ENCODE measurements at places on chromosomes 11 and 22.
A peak's percentile ranks its signal among the peaks of the same experiment; 100 is the strongest.

- DNase-seq = no peak
Measured at GRCh38 chr22:39408173-39408572, 8.6 kb downstream of the TAB1 start.

GRCh38 chr11:693415-693831, 1.6 kb downstream of the DEAF1 start:
- DNase-seq = no peak

DNA sequence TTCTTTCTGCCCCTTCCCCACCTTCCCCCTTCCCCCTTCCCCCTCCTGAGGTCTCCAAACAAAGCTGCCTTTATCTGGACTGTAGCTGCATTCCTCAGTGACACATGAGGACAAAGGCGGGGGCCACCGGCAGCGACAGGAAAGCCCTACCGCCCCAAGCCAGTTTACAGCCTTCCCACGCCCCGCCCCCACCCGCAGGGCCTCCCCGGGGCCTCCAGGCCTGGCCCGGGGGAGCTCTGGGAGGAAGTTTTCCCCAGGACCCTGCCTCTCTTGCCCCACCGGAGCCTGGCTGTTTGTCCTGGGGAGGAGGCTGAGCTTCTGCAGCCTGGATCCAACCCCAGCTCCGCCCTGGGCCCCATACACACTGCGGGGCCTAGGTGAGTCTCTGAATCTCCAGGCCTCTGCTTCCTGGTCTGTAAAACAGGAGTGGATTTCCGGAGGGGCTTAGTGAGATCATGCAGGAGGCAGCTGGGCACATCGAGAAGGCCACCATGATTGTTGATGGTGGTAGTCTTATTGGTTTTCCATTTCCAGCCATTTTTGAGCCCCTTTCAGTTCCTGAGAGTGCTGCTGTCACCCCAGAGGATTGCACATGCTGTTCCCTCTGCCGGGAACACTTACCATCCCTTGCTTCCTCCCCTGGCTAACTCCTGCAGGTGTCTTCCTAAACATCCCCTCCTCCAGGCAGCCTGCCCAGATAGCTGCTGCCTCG, 130.7 kb downstream of the MN1 start:
- DNase-seq = no peak

DNA sequence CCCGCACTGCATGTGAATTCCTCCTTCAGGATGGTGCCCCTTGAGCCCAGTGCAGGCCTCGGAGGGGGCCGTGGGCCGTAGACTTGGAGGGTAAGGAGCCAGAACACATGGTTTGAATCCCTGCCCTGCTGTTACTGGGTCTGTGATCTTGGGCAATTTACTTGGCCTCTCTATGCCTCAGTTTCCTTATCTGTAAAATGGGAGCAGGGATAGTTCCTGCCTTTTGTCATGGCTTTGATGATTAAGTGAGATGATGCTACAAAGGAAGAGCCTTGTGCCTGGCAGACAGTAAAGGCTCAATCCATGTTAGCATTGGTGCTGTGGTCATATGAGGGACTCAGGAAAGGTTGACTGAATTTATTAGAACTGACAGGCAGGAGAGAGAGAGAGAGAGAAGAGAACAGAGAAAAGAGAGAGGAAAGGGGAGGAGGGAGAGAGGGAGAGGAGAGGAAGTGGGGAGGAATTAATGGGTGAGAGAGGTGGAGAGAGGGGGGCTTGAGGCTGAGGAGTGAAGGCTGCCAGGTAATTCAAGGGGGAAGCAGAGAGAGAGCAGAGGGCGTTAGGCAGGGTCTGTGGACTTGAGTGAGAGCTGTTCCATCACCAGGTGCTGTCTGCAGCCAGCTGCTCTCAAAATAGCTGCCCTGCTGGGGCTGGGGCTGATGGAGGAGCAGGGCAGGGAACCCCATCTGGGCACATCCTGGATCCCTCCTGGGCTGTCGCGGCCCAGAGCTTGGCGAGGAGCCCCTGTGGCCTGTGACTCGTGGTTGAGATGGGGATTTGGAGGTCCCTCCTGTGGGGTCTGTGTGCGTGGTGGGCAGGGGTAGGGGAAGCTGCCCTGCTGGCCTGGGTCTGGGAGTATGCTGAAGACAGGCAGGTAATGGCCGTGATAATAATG, 44.1 kb downstream of the MCM5 start:
- DNase-seq = no peak

DNA sequence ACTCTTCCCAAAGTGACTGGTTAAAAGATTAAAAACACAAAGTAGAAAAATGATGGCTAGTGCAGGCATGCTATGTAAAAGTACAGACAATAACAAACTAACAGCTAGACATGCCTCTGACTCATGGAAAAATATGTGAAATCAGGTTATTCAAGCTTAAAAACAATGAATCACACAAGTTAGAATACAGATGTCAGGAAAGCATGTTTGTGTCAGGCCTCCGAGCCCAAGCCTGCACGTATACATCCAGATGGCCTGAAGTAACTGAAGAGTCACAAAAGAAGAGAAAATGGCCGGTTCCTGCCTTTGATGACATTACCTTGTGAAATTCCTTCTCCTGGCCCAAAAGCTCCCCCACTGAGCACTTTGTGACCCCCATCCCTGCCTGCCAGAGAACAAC, 110.1 kb downstream of the NOX4 start:
- no peak for DNase-seq

DNA sequence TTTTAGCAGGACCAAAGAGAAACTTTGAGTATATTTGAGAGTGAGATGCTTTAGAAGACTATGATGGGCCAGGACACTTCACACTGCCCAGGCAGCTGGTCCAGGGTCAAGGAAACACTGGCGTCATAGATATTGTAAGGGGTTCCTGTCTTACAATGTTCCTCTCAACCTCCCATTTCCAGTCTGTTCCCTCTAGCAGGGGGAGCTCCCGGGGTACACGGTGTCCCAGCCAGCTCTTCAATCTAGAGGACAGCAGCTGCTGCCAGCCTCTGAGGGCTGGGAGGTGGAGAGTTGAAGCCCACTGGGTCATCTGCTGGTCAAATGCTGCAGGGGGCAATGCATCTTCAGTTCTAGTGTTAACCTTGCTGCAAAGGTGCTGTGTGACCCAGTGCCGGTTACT, 40.7 kb upstream of the TIMP3 start:
- no peak for DNase-seq

- DNase-seq = no peak
Measured at GRCh38 chr11:93541884-93542810, 1.0 kb downstream of the SMCO4 start.

GRCh38 chr11:112835591-112836255, 125.5 kb upstream of the NCAM1 start:
- no peak for DNase-seq

- no peak for DNase-seq
Measured at GRCh38 chr22:45292731-45293442, 8.1 kb downstream of the UPK3A start.

DNA sequence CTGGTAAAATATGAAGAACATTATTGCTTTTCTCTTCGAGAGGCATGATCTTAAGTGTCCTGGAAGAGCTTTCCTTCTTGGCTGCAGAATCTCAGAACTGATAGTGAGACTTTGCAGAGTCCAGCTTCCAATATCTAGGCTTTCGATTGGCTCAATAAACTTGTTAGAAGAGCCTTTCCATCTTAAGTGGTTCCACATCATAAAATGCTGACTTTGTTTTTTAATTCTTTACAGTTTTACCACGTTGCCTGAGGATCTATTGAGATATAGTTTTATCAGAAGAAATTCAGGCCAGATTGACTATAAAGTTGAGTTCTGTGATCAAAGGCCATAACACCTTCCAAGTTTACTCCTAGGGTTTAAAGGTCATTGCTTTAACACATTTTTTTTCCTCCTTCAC, 15.6 kb upstream of the DNAJB7 start:
- no peak for DNase-seq

- no peak for DNase-seq
Measured at GRCh38 chr22:45129703-45130524, 33.8 kb upstream of the NUP50 start.

GRCh38 chr11:363948-364761, 5.1 kb upstream of the B4GALNT4 start:
- DNase-seq = no peak

DNA sequence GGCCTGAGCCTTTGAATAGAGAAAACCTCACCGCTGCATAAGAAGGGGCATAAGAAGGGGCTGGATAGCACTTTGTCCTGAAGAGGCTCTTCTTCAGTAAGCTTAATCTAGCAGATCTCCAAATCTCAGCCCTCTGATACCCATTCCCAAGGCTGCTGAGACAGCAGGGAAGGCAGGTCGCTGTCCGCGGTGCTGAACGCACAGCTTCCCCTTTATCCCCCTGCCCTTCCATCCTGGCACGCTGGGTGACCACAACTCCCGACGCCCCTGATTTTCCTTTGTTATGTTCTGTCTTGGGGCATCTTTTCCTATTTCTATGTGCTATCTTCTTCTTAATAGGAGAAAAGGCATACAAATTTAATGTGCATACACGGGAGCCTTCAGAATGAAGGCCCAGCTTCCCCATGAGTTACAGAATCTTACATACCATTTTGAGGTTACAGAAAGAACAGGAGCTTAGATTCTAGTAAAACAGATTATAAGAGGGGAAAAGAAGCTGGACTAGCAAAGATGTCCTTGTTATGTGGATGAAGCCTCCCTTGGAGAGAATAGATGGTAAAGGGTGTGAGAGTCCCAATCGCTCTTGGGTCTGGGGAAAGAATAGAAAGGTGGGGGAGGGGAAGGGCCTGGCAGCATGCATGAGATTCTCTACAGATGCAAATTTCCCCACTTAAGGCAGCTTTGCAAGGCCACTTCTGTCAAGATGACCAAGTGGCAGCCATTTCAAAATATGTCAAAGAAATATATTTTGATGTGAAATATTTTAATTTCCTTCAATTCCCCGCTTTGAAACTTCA, 5.7 kb upstream of the SULT4A1 start:
- peak; percentile 29 for DNase-seq

DNA sequence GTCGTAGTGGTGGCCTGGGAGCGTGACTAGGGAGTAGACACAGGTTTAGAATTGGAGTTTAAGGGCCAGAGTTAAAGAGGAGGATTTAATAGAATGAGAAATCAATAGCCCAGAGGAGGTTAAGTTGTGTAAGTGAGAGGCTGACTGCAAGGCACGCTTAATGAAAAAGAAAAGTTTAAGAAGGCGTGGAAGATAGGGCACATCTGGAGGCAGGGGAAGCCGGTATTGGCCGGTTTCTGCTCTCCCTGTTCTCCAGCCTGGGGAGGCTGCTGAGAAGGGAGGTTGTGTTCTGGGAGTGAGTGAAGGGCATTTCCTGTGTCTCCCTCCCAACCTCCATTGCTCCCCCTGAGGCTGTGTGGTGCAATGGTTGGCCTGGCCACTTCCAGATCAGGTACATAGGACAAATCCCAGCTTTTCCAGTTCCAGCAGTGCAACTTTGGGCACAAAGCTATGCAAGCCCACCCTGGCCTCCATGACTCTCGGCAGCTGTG, 6.3 kb downstream of the GRIK4 start:
- DNase-seq = no peak

DNA sequence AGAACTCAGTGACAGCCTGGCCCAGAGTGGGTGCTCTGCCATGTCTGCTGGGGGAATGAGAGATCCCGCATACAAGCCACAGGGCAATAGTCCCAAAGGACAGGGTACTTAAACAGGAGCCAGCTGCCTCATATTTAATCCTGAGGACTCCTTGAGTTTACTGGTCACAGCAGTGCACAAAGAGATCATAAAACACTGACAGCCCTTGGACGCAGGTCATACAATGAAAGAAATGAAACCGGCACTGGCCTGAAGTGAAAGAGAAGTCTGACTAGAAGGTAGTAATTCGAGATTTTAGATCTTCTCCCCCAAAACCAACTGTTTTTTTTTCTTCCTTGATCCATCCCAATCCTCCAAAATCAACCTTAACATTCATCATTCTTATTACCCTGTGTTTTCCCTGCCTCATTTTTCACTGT, 299.8 kb upstream of the SYN3 start:
- no peak for DNase-seq

- DNase-seq = no peak
Measured at GRCh38 chr11:9025101-9025850, 21.5 kb upstream of the NRIP3 start.

Measured in pons (tissue), 1 donor.